ENCODE measurements at places on chromosomes 1 and 21. TPM values are rescaled to one million over a fixed set of nuclear protein-coding genes. Genes with fewer than 3 reads are reported as not detected.

The PLA2G2F gene
- not detected for total RNA-seq

The ASCL5 gene
- total RNA-seq, result not detected

The LCE3E gene
- total RNA-seq, result not detected

The ARHGAP29 gene
- total RNA-seq, result 0.07 TPM

The CD101 gene
- 2.5 TPM for total RNA-seq

The SPRR3 gene
- total RNA-seq, result not detected

The MMP23B gene
- total RNA-seq, result 126 TPM

The APOBEC4 gene
- total RNA-seq, result not detected

The CSF1 gene
- total RNA-seq, result 2.1 TPM

The FMO4 gene
- 3.6 TPM for total RNA-seq

The F13B gene
- not detected for total RNA-seq

The CFHR1 gene
- not detected for total RNA-seq

The HEATR1 gene
- total RNA-seq, result 29.0 TPM

The MPL gene
- total RNA-seq, result 0.43 TPM

The IL19 gene
- not detected for total RNA-seq

The UROD gene
- 54.5 TPM for total RNA-seq

The SDC3 gene
- total RNA-seq, result not detected
